ENCODE measurements at places on chromosomes 2 and 18.

- DNase-seq = no peak
Measured at GRCh38 chr2:38474021-38474456, 97.0 kb upstream of the ATL2 start.

GRCh38 chr18:45441110-45441847 is 174.0 kb upstream of the SLC14A2 start:
- no peak for DNase-seq

- no peak for DNase-seq
Measured at GRCh38 chr2:20568501-20569463, 82.1 kb downstream of the HS1BP3 start.

DNA sequence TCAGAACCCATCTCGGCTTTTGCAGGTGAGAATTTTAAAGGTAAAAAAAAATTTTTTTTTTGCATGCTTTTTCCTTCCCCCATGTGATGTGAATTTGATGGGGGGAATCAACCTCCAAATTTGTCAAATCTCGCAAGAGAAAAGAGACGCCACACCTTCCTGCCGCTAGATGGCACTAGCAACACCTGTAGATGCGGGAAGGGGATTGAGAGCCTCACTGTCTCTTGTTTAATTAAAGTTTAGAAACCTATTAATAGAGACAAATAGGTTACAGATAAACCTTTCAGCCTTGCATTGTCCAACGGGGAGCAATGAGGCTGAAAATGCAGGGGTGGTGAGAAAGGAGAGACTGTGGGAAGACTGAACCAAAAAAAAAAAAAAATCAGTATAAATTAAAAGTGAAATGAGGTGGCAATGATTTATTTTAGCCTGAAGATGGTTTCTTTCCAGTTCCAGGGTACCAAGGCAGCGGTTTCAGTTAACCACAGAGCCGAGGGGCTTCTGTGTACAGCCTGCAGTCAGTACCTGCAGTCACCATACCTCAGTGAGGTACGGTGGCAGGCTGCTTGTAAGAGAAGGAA is 84.6 kb downstream of the NRP2 start:
- no peak for DNase-seq

- no peak for DNase-seq
Measured at GRCh38 chr2:10368491-10369231, 66.0 kb downstream of the HPCAL1 start.

GRCh38 chr18:33761363-33761762 is 183.3 kb downstream of the ASXL3 start:
- no peak for DNase-seq

- DNase-seq = no peak
Measured at GRCh38 chr2:218344090-218344754, 12.4 kb upstream of the CATIP start.

- DNase-seq = no peak
Measured at GRCh38 chr2:128284037-128284441, 34.6 kb downstream of the HS6ST1 start.

DNA sequence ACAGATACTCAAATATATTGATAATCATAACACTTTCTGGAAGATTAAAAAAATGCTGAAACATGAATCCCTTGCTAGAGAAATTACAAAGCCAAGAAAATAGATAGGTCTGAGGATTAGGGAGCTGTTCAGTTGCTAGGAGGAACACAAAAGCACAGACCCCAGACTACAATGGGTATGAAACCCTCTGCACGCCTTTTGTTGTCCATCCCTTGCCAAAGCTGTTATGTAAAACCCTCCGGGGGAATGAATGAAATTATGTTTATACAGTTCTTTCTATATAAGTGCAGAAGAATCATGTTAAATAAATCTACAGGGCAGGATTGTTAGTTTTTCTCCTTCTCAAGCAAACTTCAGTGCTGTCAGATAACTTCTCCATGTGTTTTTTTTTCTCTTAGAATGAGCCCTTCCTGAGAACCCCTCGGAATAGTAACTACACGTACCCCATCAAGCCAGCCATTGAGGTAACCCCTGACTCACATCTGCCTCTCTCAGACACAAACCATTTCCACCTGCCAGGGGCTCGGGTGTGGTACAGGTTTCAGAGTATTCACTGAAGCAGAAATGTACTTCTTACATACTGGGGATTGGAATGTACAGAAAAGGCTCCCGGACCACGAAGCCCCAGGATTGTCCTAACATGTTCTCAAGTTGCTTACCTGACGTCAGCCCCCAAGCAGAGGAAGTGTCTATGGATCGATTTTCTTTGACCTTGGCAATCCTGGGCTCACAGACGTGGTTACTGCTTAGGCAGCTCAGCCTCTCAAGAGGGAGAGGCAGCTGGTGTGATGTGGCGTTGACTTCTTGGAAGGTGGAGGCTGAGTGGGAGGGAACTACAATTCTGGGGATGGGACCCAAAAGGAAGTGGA is 118.0 kb downstream of the PLB1 start:
- no peak for DNase-seq

DNA sequence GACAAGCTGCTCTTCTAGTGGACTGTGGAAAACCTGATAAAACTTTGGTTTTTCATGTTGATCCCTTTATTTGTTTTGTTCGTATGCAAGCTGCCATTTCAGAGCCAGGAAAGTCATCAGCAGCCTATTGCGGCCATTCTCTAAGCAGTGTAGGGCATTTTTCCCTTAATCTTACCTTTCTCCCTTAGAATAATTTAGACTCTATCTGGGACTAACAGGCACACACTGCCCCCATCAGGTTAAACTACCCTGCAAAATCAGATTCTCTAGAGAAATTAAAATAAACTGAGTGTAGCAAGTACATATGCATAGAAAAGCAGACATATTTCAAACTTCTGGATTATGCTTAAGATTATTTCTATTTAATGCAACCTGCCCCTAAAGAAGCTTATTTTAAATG is 347.5 kb downstream of the METTL4 start:
- DNase-seq = no peak

DNA sequence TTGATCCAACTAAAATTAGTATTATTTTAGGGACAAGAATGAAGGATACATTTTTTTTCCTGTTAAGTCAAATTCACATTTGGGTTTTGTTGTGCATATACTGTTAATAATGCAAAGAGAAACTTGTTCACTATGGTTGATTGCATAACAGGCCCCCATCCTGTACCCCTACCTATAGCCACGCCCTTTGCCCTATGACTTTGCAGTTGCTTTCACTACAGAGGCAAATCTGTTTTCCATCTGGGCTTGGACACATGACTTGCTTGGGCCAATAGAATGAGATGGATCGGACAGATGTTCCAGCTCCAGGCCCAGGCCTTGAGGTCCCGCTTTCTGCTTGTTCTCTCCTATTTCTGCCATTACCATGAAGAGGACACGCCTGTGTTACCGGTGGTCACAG is 278.5 kb upstream of the HNRNPA3 start:
- no peak for DNase-seq

- no peak for DNase-seq
Measured at GRCh38 chr2:14978845-14979244, 346.3 kb downstream of the LRATD1 start.

DNA sequence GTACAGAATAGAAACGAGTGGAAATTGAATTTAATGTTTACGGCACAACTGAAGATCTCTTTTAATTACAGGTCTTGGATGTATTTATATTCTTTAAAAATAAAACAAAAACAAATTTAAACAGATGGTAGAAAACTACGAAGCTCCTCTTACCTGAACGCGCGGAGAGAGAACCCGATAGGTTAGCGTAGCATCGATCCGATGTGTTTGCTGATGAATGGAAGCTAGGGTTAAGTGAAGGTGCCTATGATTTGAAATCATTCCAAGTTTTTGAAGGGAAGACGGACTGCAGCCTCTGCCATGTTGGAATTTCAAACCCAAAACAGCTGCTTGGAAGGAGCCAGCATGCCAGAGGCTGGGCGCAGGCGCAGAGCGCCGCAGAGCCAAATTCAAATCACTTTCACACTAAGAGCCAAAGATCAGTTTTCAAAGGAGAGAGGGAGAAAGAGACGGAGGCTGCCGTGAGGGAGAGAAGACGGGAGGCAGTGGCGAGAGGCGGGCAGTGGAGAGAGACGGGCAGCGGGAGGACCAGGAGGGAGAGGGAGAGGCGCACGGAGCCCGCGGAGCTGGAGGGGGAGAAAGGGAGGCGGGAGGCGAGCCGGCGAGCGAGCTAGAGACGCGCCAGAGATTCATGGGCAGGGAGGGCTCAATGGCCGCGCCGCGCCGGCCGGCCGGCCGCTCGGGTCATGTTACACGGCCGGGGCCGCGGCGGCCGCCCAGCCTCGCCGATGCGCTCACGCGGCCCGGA is at the start of gene FIGN:
FIGN (minus strand) TSS at position 324 of the 748 bp plus-strand sequence. CDS start 1,081 bp downstream, outside the sequence.
- DNase-seq = no peak

DNA sequence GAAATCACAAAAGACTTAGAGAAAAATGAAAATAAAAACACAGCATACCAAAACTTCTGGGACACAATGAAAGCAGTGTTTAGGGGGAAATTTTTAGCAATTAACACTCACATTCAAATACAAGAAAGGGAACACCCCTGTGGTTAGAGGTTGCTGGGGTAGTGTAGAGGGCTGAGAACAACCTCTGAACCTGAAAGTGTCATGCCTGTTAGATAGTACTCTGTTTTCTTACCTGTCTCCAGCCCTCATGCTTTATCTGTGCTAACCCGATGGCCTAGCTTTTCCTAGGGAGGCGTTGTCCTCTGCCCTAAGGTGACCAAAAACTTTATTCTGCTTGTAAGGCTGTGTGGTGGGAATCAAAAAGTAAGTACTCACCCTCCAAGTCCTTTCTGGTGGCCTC is 122.6 kb upstream of the OTX1 start:
- DNase-seq = no peak

- DNase-seq = no peak
Measured at GRCh38 chr2:29189052-29189451, 73.8 kb downstream of the CLIP4 start.

DNA sequence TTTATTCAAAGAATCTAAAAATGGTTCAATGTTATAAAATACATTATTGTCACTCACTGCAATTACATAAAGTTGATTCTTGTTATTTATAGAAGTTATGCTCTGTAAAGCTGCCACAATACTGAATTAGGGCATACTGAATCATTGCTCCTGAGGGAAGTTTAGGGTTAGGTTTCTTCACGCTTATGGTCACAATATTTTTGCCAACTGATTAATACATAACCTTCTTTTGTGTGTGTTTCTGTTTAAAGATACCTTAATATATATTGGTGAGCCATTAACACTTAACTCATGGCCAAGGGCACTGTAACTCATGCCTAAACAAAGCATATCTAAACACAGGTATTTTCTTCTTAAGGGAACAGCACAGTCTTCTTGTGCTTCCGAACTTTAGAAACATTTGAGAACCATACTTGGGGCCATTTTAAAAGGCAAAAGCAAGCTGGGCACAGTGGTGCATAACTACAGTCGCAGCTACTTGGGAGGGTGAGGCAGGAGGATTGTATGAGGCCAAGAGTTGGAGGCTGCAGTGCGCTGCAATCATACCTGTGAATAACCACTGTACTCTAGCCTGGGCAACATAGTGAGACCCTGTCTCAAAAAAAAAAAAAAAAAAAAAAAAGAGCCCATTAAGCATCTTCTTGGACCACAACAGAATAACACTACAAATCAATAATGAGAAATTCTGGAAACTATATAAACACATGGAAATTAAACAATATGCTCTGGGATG is 15.6 kb downstream of the DARS1 start:
- DNase-seq = no peak

- peak; percentile 13 for DNase-seq
Measured at GRCh38 chr2:223970343-223971128, 13.3 kb downstream of the MRPL44 start.

- no peak for DNase-seq
Measured at GRCh38 chr2:23009545-23010149, 375.3 kb upstream of the KLHL29 start.

DNA sequence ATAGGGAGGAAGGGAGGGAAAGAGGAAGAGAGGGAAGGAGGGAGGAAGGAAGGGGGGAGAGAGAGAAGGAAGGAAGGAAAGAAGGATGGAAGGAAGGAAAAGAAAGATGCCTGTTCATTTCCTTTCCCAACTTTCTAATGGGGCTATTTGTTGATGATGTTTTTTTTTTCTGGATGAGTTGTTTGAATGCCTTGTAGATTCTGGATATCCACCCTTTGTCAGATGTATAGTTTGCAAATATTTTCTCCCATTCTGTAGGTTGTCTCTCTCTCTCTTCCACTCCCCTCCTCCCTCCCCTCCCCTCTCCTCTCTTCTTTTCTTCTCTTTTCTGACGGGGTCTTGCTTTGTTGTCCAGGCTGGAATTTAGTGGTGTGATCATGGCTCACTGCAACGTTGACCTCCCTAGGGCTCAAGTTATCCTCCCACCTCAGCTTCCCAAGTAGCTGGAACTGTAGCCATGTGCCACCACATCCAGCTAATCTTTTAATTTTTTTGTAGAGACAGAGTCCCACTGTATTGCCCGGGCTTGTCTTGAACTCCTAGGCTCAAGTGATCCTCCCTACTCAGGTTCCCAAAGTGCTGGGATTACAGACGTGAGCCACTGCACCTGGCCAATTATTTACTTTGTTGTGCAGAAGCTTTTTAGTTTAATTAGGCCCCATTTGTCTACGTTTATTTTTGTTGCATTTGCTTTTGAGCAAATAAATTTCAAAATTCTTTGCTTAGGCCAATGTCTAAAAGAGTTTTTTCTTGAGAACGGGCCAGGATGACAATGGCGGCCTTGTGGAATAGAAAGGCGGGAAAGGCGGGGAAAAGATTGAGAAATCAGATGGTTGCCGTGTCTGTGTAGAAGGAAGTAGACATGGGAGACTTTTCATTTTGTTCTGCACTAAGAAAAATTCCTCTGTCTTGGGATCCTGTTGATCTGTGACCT is 57.3 kb upstream of the FAM117B start:
- no peak for DNase-seq

GRCh38 chr18:48997985-48998831 is 47.4 kb upstream of the SMAD7 start:
- DNase-seq = no peak

- DNase-seq = no peak
Measured at GRCh38 chr2:222827417-222827816, 33.4 kb upstream of the ACSL3 start.

DNA sequence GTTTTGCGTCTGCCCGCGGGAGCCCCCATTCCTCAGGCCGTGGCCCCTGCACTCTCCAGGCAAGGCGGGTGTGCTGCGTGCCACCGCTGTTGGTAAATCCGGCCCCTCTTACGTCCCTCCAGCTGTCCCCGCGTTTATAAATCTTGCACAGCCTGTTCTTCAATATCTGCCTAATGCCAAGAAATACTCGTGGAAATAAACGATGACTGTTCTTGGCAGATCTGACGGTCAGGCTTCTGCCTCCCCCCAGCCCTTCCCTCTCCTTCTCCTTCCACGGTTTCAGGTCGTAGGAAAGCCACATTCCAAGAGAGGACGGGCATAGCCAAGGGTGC is 20.5 kb downstream of the ODC1 start:
- no peak for DNase-seq

DNA sequence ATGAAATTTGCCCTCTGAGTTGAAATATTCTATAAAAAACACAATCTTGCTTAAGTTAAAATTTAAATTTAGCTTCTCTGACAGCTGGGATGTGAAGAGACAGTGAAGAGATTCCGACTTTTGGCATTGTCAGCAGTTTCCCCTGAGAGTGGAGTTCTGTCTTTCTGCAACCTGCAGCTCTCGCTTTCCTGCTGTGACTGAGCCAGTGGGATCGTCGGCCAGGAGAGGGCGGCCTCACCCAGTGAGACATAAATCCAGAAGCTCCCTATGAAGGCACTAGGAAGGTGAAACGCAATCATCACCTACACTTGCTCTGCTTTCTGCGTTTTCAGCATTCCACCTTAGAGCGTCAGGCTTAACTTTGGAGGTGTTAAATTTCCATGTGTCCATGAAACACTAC is 75.4 kb upstream of the HNMT start:
- DNase-seq = no peak
